LoVo (cell line): ENCODE measurements at places on chromosomes 11 and 22.
A peak's percentile ranks its signal among the peaks of the same experiment; 100 is the strongest.

GRCh38 chr11:115054570-115055538 lies 376.5 kb downstream of the NXPE2 start:
- DNase-seq = no peak

DNA sequence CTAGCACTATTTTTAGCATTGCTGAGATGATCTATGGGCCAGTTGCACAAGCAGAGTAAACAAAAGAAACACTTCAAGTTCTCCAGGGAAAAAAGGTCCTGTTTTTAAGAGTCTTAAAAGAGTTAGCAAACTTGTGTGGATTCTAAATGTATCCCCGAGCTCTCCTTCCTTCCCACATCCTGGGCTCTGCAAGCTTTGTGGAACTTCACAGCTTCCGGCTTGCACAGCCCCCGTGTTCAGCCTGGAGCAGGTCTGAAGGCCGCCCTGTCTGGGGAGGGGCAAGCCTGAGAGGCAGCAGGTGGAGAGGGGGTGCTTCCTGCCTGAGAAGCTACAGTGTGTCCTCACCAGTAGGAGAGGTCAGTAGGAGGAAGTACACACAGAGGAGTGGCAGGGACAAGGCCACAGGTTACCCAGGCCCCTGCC lies 35.1 kb upstream of the SUSD2 start:
- DNase-seq = no peak

GRCh38 chr11:118304227-118304567 lies 333 bp upstream of the CD3E start:
- no peak for DNase-seq

DNA sequence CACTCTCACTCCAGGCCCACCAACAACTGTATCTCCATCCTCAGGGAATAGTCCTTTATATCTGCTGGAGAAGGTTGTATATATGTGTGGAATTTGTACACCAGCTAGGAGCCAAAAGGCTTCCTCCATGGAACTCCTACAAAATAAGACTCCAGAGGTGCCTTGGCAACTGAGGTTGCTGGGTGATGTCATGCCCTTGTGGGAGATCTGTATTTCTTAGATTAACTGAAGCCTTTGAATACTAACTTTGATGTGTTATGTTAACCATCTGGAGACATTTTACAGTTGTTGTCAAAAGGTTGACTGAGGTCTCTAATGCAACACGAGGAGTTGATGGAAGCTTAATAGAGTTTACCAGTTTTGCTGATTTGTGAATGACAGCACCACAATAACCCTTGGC lies 139.5 kb upstream of the TTC12 start:
- no peak for DNase-seq

DNA sequence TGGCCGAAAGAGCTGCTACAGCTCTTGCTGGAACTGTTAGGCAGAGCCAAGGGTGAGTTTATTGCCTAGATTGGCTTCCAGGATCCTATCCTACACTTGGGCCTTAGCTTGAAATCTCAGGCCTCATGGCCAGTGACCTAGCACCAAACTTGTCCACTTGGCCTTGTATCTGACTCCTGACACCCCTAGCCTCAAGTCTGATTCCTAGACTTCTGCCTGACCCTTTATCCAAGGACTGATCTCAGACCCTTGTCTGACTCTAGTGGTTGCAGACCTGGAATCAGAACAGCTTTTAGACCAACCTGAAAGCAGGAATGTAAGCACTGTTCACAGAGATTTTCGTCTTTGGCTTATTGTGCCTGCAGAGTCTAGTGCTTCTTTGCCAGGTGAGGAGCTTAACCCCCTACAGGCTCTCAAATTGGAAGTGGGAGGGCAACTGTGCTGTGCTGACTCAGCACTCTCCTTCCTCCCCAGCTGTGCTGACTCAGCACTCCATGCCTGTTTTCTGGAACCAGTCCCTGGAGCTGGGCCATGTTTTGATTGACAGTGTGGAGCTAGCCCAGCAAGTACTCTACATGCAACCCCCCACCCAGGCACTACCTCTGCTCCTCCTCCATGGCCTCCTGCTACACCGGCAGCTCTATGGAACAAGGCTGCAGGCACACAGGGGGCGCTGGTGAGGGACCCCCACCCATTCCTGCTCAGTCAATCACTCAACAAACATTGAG lies 35.1 kb downstream of the RRP8 start:
- DNase-seq = no peak

DNA sequence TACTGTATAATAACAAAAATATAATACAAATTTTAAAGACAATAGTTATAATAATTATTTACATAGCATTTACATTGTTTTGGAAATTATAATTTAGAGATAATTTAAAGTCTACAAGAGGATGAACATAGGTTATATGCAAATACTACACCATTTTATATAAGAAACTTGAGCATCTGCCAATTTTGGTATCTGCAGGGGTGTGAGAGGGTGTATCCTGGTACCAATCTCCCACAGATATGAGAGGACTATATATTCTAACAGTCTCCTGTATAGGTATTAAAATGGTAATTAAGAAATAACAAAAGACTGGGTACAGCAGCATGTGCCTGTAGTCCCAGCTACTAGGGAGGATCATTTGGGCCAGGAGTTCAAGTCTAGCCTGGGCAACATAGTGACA lies 134.4 kb downstream of the APOL5 start:
- DNase-seq = no peak

DNA sequence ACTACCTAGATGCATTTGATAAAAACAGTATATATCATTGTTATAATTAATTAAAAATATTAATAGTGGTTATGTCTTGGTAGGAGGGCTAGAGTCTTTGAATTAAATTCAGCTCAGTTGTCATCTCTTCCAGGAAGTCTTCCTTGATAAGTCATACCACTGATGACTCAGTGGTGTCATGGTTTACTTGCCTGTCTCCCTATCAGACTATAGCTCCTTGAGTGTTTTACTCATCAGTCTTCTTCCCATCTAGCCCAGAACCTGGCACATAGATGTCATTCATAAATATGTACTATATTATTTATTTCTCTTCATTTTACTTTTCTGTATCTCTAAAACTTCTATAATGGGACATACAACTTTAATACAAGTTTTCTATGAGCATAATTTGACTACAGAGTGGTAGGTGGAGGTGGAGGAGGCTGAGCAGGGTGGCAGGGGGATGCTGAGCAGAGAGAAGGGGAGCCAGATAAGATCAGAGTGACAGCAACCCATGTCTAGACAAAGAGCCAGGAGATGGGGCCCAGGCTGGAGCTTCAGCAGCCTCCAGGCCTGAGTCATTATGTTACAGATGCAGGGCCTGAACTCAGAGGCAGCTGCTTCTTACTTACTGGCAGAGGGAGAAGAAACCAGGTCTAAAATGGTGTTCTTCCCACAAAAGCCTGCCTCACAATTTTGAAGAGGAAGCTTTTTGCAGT lies 82.3 kb upstream of the PHOX2A start:
- DNase-seq = no peak

- no peak for DNase-seq
Observed at GRCh38 chr11:118008271-118008911, 22.2 kb downstream of the IL10RA start.

- DNase-seq = no peak
Observed at GRCh38 chr11:95444309-95445241, 213.6 kb upstream of the SESN3 start.

DNA sequence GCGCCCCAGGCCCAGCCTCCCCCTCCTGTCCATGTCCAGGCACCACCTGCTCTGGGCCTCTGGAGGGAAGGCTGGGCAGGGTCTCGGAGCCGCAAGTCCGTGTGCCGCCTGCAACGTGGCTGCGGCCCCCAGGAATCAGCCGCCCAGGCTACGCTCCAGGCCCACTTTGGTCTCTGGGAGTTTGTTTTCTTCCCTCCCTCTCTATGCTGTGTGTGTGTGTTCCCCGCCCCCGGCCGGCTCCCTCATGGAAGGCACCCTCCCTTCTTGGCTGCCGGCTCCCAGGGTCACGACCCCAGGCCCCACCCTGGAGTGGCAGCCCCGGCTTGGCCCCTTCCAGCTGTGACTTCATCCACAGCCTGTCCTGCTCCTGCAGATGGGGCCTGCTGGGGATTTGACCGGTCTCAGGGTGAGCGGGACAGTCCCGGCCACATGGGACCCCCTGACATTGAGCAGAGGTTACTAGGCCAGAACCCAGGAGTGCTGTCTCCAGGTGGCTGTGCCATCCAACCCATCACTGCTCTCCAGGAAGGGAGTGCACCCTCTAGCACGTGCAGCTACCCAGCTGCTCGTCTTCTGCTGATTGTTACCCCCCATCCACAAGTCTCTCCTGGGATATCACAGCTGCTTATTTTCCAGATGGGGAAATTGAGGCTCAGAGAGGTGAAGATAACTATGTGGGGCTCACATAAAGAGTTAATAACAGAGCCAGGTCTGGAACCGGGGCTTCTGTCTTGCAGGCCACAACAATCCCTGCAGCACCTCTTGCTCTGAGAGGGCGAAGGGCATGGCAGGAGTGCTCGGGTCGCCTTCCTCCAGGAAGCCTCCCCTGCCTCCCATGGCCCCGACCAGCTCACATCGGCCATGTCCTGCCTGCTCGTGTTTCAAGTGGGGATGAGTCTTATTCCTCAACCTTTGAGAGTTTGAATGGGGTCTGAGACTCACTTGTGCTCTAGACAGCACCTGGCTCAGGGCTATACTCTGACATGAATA lies 2.8 kb upstream of the LIF start:
- no peak for DNase-seq

GRCh38 chr11:32437495-32438345 lies 2.4 kb upstream of the WT1 start:
- no peak for DNase-seq

GRCh38 chr11:13875643-13876042 lies 86.9 kb upstream of the SPON1 start:
- no peak for DNase-seq

- DNase-seq = no peak
Observed at GRCh38 chr11:108392353-108392752, 75.0 kb downstream of the C11orf65 start.

DNA sequence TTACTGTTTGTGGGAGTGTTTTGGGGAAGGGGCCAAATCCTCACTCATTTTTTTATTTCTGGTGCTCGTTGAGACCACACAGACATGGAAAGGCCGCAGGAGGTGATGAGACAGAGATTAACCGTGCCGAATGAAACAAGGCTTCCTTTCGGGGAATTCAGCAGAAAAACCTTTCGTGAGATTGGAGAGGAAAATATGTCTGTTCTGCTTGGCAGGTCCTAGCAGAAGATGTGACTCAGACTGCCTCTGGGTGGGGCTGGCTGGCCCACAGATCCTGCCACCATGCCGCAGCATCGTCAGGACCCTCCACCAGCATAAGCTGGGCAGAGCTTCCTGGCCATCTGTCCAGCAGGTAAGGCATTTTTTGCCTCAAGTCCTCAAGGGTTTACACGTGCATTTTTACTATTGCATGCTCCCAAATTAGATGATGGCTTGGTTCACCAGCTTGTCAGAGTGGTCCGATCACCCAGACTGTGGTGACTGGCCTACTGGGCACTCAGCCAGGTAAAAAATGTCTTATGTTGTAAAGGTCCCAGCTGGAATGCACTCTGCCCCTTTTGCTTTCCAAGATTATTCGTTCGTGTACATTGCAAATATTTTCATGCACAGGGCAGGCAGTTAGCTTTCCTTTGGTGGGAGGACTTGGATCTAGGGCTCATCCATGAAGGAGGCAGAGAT lies 1.5 kb downstream of the DDB2 start:
- peak; percentile 78 for DNase-seq

- DNase-seq = peak; percentile 70
Observed at GRCh38 chr22:45671783-45672563, at the start of gene ATXN10. Gene ATXN10 (plus strand): TSS chr22:45671834. CDS start chr22:45672064, 230 bp downstream.

- no peak for DNase-seq
Observed at GRCh38 chr11:61392981-61393595, 701 bp downstream of the TMEM216 start.

DNA sequence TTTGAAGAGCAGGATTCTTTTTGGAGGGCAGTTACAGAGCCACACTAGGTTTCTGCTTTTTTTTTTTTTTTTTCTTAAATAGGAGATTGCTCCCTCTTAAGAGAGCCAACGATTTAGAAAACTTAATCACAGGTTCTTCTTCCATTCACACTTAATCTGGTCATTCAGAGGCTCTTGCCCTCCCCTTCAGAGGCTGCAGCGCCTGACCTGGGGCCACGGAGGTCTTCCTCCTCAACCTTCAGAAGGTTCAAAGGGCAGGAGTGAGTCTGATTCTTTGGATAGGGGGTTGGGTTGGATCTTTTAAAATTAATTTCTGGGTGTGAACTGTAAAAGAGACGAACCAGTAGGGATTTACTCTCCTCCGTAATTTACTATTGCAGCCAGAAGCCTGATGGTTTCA lies 57.1 kb downstream of the ZNRF3 start:
- no peak for DNase-seq

- no peak for DNase-seq
Observed at GRCh38 chr11:113091481-113091780, 130.2 kb downstream of the NCAM1 start.

- DNase-seq = no peak
Observed at GRCh38 chr11:128496692-128497060, 90.7 kb downstream of the ETS1 start.

DNA sequence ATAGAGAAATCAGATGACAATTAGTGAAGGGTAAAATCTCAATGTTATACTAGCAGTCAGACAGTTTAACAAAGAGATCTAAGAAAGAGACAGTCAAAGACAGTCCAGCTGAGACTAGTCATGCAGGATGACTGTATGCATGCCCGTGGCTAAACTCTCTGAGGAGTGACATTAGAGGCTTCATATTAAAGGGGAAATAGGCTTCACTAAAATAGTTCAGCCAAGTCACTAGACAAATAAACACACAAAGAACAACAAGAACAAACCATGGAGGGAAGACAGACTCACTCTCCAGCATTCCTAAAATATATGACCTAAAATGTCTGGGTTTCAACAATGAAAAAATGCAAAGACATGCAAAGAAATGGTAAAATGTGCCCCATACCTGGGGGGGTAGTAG lies 18.6 kb upstream of the APLNR start:
- DNase-seq = no peak

GRCh38 chr11:60343094-60343704 lies 16.1 kb downstream of the MS4A6E start:
- peak; percentile 32 for DNase-seq

- no peak for DNase-seq
Observed at GRCh38 chr11:127037596-127037995, 37.0 kb upstream of the KIRREL3 start.

DNA sequence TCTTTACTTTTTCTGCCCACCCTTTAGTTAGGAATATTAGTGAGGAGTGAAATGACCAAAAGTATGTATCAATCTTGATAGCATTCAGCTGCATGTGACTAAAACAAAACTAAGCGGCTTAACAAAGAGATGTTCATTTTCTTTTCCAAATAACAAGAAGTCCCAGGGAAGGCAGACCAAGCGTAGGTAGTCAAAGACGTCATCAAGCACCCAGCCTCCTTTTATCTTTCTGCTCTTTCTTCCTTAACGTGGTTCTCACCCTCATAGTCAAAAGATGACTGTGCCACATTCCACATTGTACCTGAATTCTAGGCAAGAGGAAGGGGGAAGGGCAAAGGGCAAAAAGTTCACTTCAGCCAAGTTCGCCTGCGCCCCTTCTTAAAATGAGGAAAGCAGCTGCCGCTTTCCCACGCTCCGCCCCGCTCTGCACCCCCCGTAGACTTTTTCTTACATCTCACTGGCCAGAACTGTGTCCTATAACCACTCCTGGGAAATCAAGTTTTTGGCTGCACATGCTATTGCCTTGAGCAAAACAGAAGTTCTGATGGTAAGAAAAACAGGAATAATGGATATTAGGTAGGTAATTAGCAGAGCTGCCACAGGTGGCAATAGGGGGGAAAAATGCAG lies 14.6 kb upstream of the PGM2L1 start:
- no peak for DNase-seq

GRCh38 chr11:109648804-109649203 lies 226.8 kb downstream of the C11orf87 start:
- no peak for DNase-seq

- DNase-seq = no peak
Observed at GRCh38 chr11:70915158-70915985, 337.0 kb downstream of the SHANK2 start.

GRCh38 chr11:17887779-17888178 lies 125.1 kb downstream of the SERGEF start:
- DNase-seq = no peak
